T-helper 17 cell (primary cell): ENCODE measurements at places on chromosomes 6 and 20. TPM values are rescaled to one million over a fixed set of nuclear protein-coding genes. Genes with fewer than 3 reads are reported as not detected.

DNA sequence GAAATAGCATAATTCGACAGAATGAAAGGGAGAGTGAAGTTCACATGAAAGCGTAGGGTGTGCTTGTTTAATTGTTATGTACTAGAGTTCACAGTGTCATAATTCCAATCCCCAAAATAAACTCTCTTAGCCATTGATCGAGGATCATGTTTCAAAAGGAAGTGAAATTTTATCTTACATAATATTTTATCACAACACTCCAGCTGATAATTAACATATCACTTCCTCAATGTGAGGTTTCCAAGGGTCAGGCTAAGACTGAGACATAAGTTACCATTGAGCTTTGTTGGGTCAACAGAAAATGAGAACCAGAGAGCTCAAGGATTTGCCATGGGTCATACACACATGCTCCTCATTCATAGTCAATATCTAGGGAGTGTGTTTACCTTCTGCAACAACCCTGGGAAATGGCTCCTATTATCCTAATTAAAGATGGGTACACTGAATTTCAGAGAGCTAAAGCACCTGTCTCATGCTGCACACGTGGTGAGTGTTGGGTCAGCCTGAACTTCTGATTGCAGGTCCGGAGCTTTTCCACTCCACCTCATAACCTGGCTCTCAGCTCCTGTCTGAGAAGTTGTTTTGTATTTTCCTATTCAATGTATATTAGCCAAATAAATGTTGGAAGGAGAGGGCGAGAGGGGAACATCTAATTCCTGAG lies 3.0 kb downstream of the GSTA2 start:
- DNase-seq = no peak

DNA sequence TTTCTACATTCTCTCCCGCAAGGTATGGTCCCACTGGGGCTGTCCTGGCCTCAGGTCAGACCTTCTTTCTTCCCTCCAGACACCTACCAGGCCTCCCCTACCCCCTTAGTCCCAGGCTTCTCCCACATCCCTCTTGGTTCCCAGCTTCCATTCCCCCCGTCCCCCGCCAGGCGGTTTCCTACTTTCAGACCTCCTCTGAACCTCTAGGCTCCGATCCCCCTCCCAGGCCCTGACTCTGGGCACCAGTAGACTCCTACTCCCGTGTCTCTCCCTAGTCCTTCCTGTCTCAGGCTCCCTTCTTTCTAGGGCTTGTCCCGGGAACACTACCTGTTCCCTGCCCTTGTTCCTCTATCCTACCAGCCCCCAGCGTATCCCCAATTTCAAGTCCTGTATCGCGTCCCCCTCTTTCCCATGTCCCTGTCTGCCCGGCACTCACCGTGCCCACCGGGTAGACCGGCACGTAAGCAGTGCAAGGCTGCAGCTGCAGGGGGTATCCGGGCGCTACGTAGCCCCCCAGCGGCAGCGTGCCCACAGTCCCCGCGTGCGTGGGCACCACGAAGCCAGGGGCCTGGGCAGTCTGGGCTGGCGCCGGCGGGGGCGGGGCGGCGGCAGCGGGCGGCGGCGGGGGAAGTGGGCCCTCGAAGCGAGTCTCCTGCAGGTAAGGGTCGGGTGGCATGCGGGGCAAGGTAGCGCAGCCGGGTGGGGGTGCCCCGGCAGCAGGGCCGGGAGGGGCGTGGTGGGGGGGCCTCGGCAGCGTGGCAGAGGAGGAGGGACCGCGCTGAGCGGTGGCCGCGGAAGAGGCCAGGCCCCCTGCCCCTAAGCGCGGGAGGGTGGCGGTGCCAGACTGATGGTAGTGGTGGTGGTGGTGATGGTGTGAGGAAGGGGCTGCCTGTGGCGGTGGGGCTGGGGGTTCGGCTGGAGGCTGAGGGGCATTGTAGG lies 1.5 kb downstream of the PRRT1 start:
- DNase-seq = no peak

DNA sequence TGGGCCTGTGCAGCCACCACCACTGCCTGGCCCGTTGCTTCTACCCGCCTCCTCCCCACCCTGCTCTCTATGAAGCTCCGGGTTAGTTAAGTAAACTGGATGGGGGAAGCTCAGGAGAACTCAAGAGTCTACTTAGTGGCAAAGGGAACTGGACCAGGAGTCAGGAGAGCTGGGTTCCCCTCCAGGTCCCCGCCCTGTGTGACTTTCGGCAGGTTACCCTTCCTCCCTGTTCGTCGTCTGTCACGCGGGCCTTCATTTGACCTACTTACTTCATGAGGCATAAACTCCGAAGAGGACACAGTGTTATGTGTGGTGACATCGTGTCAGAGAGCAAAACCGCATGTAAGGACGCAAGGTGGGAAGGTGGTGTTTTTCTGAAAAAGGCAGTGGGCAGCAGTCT lies 75.3 kb downstream of the TCP11 start:
- no peak for DNase-seq

GRCh38 chr6:69881322-69882151 lies 15.2 kb downstream of the COL19A1 start:
- no peak for DNase-seq

DNA sequence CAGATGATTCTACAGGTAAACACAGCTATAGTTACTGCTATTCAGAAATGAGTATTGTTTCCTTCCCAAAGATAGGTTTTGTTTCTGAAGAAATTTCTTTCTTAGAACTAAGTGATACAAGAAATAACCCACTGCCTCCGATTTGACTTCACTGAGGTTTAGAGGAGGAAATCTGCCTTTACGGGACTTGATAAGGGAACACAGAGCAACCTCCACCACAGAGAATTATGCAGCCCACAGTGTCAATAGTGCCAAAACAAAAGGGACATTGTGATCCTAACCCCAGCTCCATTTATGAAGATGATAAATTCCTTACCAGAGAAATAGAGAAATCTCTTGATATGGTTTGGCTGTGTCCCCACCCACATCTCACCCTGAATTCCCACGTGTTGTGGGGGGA lies 164.6 kb downstream of the ZNF217 start:
- no peak for DNase-seq

- no peak for DNase-seq
These were observed 226.2 kb downstream of the DHX35 start for GRCh38 chr20:39188266-39188765.

GRCh38 chr20:19435821-19436220 lies 223.4 kb downstream of the SLC24A3 start:
- no peak for DNase-seq

DNA sequence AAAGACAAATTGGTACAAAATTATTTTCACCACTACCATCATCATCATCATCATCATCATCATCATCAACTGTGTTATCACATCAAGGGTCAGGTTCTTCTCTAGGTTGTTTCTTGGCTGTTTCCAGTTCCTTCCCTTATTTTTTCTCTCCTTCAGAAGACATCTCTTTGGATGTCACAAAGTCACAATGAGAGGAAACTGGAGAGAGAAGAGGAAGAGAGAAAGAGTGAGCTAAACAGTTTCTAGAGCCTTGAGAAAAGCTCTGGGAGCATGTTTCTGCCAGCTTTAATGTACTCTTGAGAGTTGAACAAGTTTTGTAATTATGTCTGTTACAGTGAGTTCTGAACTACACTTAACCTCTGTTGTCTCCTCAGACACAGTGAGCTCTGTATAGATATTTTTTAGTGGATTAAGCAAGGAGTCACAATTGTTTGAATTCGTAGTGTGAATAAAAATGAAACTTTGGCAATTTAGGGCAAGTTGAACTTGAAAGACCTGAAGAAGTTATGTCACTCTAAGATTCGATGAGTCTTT lies 123.0 kb upstream of the AKIRIN2 start:
- DNase-seq = no peak

DNA sequence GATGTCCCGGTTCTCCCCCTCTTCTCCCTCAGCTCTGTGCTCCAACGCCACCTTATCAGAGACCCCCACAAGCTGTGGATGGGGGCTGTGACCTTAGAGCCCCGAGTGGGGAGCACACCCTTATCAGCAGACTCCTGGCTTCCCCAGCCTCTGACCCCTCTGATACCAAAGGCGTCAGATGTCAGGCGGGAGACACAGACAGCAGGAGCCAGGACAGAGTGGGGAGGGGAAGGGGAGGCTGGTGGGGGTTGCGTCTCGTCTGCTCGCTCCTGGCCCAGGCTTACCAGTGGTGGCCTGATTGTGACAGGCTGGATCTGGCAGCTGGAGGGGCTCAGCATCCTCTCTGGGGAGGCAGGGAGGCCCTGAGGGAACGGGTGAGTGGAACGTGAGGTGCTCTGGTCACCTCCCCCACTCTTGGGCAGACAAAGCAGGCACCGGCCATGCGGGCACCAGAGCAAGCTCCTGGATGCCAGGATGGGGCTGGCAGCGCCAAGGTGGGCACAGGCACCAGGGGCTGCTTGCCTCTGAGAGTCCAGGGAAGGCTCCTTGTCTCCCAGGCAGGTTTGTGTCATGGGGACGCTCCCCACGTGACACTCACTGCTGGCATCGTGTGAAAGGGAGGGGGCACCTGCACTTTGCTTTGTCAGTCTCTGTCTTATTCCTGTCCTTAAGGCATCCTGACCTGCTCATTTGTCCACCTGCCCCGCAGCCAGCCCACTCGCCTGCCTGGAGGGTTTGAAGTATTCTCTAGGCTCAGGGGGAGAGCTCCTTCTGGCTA lies 27.8 kb upstream of the GATA5 start:
- no peak for DNase-seq

GRCh38 chr6:34897716-34898115 lies 8.7 kb downstream of the ANKS1A start:
- DNase-seq = no peak

DNA sequence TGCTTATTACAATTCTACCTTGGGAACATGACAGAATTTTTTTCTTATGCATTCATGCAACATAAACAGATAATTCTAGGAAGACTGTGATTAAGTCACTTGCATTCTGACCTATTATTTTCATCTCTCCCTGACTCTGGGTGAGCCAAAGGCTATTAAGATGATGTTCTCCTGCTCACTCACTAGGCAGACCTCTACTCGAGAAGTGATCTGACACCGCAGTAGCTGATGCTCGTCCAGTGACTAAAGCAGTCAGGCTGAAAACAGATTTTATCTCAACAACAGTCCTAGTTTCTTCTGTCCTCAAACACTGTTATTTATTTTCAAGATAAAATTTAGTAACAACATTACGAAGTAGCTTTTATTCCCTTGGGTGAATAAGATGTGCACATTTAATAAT lies 17.3 kb downstream of the NAA20 start:
- no peak for DNase-seq

DNA sequence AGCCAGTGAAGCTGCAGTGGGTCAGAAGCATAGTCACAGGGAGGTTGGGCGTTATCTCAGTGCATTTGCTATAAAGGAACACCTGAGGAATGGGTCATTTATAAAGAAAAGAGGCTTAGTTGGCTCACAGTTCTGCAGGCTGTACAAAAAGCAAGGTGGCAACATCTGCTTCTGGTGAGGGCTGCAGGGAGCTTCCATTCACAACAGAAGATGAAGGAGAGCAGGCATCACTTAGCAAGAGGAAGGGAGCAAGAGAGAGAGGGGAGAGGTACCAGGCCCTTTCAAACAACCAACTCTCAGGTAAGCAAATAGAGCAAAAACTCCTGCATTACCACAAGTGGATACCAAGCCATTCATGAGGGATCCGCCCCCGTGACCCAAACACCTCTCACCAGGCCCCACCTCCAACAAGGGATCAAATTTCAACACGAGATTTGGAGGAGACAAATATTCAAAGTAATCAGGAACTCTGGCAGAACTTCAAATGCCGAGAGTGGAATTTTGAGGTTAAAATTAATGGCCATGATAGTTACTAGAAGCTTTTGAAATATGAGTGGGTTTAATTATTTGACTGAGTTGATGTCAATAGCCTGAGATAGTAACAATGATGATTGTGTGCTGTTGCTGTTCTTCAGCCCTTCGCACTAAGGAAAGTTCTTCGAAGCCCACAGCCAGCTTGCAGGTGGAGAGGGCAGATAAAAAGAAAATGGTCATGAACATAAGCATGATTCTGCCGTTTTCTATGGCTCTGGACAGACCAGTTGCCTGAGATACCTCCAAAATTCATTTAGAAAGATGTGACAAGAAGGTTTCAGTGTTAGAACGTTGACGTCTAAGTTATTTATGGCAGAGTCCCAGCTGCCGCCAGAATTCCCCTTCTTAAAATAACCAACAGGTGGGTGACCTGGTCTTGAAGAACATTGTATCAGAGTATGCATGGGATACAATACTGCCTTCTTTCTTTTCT lies 55.3 kb upstream of the ADTRP start:
- no peak for DNase-seq

DNA sequence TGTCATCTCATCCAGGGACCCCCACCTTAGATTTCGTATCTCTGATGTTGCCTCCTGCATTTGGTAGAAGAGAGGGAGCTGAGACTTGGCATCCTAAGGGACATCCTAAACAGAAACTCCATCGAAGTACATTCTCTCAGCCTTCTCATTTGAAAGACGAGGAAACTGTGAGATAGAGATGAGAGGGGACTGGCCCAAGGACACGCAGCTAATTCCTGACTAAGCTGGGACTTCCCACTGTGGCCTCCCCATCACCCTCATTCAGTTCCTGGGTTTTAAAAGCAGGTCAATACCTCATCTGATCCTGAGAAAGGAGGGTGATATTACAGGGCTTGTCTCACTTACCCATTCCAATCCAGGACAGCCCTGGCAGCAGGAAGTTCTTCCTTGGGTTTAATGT lies 855 bp upstream of the WFDC5 start:
- DNase-seq = no peak

GRCh38 chr20:58054082-58054779 lies 174.2 kb downstream of the ANKRD60 start:
- DNase-seq = no peak

DNA sequence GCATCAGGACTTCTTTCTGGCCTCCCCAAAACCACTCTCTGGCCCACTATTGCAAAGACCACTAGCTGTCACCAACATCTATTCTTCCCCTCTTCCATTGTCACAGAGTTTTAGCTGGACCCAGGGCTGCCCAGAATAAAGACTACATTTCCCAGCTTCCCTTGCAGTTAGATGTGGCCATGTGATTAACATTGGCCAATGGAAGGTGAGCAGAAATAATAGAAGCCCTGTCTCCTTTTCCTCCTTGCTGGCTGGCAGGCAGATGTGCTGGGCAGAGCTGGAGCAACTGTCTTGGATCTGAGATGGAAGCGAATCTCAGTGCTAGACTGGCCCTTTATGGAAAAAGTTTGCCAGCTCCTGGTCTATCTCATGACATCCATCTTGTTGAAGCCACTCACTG lies 97.0 kb downstream of the KCNB1 start:
- no peak for DNase-seq

Gene PPP1R3G
- total RNA-seq = not detected

Gene HTR1E
- total RNA-seq = not detected

Gene CNKSR3
- total RNA-seq = not detected

Gene POU3F2
- total RNA-seq = not detected

Gene NKX2-4
- total RNA-seq = not detected

Gene SNPH
- 6.7 TPM for total RNA-seq

Gene JPH2
- not detected for total RNA-seq

Gene SMIM28
- not detected for total RNA-seq

Gene HLA-E
- 1,494 TPM for total RNA-seq

Gene PHACTR3
- 0.52 TPM for total RNA-seq

Gene GABRR1
- not detected for total RNA-seq

Gene TCF19
- total RNA-seq = 4.1 TPM

Gene FOXA2
- total RNA-seq = not detected

Gene OLIG3
- not detected for total RNA-seq

Gene WFDC5
- total RNA-seq = not detected

Gene CLVS2
- total RNA-seq = not detected

Gene FAM209A
- 3.8 TPM for total RNA-seq

Gene HDDC2
- total RNA-seq = 22.1 TPM

Gene TGM3
- total RNA-seq = not detected

Gene C6orf132
- not detected for total RNA-seq
